Stimulated activated CD8-positive, alpha-beta memory T cell treated with anti-CD3 and anti-CD28 coated beads, Interleukin-7, amount 100 ng/mL, for 24 hours (primary cell): ENCODE measurements at places on chromosomes 4 and X.

GRCh38 chrX:22366166-22366702, 93.5 kb downstream of the CBLL2 start:
- DNase-seq = no peak

DNA sequence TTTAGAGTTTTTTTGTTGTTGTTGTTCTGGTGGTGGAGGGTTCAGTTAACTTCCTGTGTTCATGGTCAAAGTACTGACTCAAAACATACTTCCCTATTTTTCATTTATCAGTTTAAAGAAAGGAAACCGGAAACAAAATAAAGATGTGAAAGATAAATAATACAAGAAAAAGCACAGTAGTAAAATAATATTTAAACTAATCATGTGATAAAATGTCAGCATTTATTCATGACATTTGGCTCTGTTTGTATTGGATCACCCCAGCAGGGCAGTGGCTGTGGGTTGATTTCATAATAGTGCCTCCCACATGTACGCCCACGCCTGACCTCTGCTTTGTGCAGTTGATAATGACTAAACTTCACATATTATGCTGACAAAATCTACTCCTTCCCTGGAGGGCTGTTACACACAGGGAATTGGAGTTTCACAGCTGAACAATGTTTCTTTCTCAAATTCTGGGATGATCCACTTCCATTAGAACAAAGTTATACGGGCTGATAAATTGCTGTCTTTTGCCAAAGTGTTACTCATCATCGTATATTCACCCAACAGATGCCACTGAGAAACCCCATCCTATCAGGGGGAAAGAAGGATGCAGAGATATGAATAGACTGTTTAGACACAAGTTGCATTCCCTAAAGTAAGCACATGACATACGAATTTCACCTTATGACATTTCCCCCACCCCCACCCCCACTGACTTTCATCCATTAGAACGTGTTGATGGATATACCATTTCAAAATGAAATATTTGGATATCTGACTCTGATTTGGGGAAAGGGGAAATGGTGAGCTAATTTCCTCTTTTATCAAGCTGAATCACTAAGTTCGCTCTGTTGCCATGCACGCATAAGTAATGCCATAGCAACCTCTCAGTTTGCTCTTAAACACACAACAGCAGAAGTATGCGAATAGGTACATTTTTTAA, 48.3 kb downstream of the AMELX start:
- DNase-seq = no peak

DNA sequence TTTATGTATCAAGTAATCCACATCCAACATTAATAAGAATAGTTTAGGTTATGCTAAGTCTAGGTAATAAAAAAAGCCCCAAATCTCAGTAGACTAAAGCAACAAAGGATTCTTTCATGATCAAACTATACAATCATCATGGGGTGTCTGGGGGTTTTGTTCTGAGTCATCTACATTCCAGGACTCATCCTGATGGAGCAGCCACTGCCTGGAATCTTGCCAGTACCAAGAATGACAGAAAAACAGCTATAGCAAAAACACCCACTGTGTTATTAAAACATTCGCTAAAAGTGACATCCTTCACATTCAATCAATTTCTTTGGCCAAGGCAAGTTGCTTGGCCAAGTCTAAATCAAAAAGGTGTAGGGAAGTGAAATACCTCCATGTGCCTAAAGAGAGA, 3.9 kb upstream of the ARHGEF38 start:
- no peak for DNase-seq

- no peak for DNase-seq
These were observed 126.1 kb downstream of the AFF1 start for GRCh38 chr4:87060957-87061356.

GRCh38 chr4:124028182-124028581, 631.6 kb downstream of the SPRY1 start:
- no peak for DNase-seq
